Esophagus squamous epithelium (tissue), 5 donors: ENCODE measurements at places on chromosomes 11 and 22. TPM values are rescaled to one million over a fixed set of nuclear protein-coding genes. Genes with fewer than 3 reads are reported as not detected.
A peak's percentile ranks its signal among the peaks of the same experiment; 100 is the strongest.

Gene RIN1
- 28.0 TPM for total RNA-seq

DNA sequence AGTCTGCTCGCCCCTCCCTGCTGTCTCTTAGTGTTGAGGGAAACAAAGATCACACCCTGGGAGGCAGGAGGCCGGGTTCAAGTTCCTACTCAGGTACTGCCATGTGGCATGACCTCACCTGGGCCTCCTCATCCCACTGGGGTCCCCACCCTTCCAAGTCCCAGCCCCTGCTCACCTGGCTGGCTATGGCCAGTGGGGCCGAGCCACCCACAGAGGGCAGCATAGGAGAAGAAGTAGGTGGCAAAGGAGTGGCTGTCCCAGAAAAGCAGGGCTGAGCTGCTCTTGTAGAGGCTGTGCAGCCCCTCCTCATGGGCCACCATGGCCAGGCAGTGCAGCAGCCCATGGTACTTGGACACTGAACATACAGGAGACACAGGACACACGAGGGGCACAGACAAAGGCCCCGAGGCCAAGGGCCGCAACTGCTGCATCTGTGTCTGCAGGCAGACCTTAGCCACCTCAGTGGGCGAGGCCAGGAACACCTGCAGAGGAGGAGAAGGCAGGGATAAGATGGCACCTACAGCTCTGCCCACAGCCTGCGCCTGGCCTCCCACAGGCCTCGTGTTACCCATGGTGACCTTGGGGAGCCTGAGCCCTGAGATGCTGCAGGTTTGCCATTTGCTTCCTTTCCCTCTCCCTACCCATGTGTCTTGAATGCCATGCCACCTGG is 50.6 kb upstream of the MPEG1 start:
- no peaks in the 10 kb centered on the region for H3K36me3 ChIP-seq
- H3K27me3 ChIP-seq = no peaks in the 10 kb centered on the region
- no peaks in the 10 kb centered on the region for H3K4me1 ChIP-seq

- no peaks in the 10 kb centered on the region for H3K36me3 ChIP-seq
- H3K27ac ChIP-seq = peak overlapping the region; percentile 17
- H3K27me3 ChIP-seq = no peaks in the 10 kb centered on the region
- no peak for DNase-seq
- H3K4me1 ChIP-seq = peaks cover 14% of the 10 kb centered on the region
These were observed 63.8 kb upstream of the RRAS2 start for GRCh38 chr11:14422814-14423182.

Gene OR2AG1
- total RNA-seq = not detected

DNA sequence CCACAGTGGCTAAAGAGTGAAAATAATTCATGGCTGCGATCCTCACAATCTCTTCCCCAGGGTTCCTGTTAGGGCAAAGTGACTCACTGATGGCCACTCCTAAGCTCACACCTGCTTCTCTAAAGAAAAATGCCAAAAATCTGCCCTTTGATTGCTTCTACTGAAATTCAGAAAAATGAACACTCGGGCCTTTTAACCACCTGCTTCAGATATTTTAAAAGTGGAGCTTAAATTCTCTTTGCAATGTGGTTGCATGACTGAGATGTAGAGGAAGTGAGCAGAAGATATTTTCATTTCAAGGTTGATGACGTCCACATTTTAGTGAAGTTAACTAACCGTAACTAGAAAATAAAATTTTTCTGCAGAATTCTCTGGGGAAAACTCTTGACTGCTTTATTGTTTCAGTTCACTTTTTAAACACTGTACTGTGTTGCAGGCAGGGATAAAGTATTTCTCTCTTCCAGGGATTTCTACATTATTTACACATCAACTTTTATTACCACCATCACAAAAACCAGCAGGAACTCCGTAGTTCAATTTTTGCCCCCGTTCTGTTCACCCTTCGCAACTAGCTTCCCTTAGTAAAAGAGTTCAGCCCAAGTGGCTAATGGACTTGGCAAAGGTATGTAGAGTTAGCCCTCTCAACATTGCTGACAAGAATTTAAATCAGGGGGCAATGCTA is 8.5 kb downstream of the RAB30 start:
- no peaks in the 10 kb centered on the region for H3K36me3 ChIP-seq
- peak overlapping the region; percentile 69 for H3K27ac ChIP-seq
- DNase-seq = no peak
- no peaks in the 10 kb centered on the region for H3K27me3 ChIP-seq
- no peaks in the 10 kb centered on the region for H3K4me1 ChIP-seq
- H3K4me3 ChIP-seq = peak overlapping the region; percentile 18

DNA sequence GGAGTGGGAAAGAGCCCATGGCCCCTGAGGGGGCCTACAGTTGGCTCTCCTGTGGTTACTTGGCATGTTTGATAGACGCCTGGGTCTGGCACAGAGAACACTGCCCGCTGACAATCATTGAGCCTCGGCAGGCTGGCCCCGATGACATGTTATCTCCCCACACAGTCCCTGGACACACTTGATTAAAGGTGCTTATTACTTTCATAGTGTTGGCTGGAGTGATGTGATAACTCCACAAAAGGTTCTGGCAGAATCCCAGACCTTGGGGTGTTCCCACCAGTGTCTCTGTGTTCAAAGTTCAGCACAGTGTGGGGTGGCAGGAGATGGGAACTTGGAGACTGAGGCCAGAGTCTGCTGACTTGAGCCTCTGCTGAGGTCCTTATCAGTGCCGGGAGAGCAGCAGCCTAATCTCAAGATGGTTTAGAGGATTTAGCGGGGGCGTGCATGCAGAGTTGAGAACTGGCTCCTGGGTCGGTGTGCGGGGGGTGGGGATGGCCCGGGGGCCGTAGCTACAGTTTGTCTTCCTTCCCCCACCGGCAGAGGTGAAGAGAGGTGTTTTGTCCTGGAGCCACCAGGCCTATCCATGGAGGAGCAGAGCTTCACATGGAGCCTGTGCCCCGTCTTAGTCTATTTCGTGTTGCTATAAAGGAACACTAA is 22.5 kb downstream of the PARVB start:
- no peaks in the 10 kb centered on the region for H3K36me3 ChIP-seq
- DNase-seq = no peak
- no peaks in the 10 kb centered on the region for H3K27me3 ChIP-seq
- H3K4me1 ChIP-seq = peaks cover 4% of the 10 kb centered on the region
- no peak overlapping the region for H3K27ac ChIP-seq

GRCh38 chr11:19805376-19805775 is 92.7 kb downstream of the NAV2 start:
- H3K36me3 ChIP-seq = no peaks in the 10 kb centered on the region
- DNase-seq = no peak
- H3K27me3 ChIP-seq = no peaks in the 10 kb centered on the region
- peaks cover 27% of the 10 kb centered on the region for H3K4me1 ChIP-seq

DNA sequence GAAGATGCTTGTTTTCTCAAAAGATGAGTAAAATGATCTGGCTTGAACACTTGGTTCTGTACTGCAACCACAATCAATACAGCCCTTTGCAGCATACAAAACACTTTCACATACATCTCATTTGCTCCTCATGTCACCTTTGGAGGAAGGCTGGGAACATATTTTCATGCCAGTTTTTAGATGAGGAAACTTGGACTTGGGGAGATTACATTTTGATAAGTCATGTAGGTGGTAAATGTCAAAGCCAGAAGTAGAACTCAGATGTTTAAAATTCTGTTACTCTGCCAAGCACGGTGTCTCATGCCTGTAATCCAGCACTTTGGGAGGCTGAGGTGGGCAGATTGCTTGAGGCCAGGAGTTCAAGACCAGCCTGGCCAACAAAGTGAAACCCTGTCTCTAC is 121.8 kb downstream of the MICAL2 start:
- H3K4me1 ChIP-seq = no peaks in the 10 kb centered on the region
- H3K27me3 ChIP-seq = no peaks in the 10 kb centered on the region
- no peak overlapping the region for H3K4me3 ChIP-seq
- DNase-seq = no peak

Gene FGF4
- not detected for total RNA-seq

- H3K4me1 ChIP-seq = no peaks in the 10 kb centered on the region
- no peaks in the 10 kb centered on the region for H3K36me3 ChIP-seq
- DNase-seq = no peak
- H3K4me3 ChIP-seq = no peak overlapping the region
- H3K27me3 ChIP-seq = no peaks in the 10 kb centered on the region
- H3K27ac ChIP-seq = no peak overlapping the region
These were observed 62.1 kb downstream of the ADAMTS15 start for GRCh38 chr11:130510407-130511006.
